Activated naive CD4-positive, alpha-beta T cell treated with anti-CD3 and anti-CD28 coated beads, Interleukin-2, amount 10 ng/mL, durations not matched to agents 7 days and 5 days (primary cell): ENCODE measurements at places on chromosomes 7 and 10.

DNA sequence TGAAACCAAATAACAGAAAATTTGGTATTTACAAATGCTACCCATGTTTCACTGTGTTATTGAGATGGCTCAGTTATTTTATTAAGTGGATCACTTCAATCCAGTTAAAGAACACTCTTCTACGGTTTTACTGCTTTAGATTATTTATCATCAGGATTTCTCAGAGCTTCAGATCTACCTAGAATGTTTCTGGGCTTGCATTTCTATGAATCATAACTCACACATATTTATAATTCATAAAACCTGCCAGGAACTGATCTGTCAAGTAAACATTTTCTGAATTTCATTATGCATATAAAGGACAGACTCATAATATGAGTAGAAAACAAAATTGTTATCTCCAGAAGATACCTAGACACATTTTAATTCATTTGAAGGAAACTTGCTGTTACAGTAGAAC is 1172.3 kb upstream of the LRRTM3 start:
- DNase-seq, result no peak

- DNase-seq, result no peak
Measured at GRCh38 chr7:127824682-127825081, 172.7 kb downstream of the SND1 start.

- peak; percentile 42 for DNase-seq
Measured at GRCh38 chr10:132186488-132187429, at the start of gene DPYSL4. Gene DPYSL4, plus strand, starts transcription at chr10:132186948. Its CDS starts 116 bp downstream, at chr10:132187064.

DNA sequence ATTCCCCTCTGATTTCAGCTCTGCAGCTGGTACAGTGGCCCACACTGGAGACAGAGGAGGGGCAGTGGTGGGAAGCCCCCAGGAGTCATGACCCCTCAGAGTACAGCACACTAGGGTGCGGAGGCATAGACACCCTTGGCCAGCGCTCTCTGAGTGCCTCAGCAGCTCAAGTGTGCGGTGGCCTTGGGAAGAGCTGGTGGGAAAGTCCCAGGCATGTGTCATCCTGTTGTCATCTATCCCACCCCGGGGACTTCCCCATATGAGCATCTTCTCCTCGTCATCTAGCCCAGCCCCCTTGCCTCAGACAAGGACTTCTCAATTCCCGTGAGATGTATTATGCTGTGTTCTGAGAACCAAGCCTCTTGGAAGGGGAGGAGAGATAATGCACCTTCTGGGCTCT is 15.6 kb upstream of the PPIF start:
- DNase-seq, result peak; percentile 79

GRCh38 chr7:33650828-33651227 is 254.5 kb upstream of the BMPER start:
- no peak for DNase-seq

DNA sequence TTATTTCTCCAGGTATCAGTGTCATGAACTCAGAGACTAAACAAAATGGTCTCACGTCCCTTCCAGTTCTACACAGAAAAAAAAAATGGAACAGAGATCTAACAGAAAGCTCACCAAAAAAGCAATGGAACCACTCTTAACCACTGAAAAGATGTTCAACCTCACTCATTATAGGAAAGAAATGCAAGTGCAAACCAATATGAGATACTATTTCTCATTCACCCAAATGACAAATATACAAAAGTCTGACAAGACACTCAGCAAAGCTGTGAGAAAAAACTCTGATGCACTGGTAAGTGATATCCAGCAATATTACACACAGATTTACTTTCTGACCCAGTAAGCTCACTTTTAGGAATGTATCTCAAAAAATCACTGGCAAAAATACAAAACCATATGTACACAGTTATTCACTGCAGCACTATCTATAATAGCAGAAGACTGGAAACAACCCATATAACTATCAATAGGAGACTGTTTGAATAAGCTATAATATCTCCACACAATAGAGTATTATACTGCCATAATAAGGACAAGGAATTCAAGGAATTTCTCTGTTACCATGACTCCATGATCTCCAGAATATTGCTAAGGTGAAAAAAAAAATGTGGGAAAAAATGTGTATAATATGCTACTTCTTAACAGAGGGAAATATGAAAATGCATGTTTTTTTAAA is 36.6 kb downstream of the ABI1 start:
- no peak for DNase-seq

GRCh38 chr7:97118306-97118917 is 914 bp downstream of the SDHAF3 start:
- no peak for DNase-seq

DNA sequence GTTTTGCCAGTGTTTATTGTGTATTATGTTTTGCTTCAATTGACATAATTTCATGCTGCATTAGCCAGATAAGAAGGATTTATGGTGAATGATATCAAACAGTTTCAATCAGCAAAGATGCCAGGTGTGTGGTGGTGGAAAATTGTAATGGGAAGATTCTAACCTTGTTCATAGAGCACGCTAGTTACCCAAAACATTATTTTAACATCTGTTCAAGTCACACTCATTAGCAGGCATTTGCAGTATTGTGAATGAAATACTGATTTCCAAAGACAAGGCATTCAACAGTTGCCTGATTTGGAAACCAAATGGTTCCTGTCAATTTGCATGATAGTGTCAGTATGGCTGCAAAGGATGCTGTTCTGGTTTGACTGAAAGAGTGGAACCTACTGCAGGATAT is 129.7 kb downstream of the EPC1 start:
- DNase-seq, result no peak

DNA sequence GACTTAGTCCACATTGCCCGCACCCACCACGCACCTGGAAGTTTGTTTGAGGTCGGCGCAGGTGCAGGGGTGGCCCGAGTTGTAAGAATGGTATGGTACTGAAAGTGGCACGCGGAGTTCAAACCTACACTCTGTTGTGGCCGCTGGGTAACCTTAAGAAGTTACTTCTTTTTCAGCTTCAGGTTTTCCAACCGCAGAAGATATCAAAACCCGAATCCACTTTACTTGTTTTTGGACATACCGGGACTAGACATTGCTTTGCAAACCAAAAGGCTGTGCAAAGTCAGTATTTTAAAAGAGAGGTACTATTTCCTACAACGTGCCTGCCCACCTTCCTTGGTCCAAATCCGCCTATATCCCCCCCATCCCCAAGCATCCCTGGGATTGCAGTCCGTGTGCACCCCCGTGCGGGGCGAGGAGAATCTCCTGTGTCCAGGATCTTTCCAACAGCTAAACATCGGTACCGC is 1.0 kb downstream of the IGFBP3 start:
- DNase-seq, result no peak

DNA sequence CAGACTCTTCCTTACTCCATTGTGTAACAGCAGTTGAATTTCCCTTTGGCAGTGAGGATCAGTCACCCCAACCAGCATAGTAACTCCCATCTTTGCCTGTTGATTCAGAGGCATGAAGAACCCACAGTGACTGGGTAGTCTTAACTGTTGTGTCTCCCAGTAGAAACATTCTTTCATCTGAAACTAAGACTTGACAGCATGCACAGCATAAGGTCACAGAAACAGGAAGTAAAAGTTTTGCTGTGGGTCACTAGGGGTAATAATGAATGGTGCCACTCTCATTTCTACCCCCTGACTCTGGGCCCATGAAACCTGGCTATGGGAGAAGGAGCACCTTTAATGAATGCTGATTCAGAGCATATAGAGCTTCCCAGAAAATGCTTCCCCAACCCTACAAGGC is 8.3 kb upstream of the FRMPD2 start:
- no peak for DNase-seq

GRCh38 chr10:68095153-68095552 is 14.1 kb upstream of the MYPN start:
- no peak for DNase-seq

- DNase-seq, result peak; percentile 59
Measured at GRCh38 chr10:14822879-14823755, 14.7 kb downstream of the CDNF start.

DNA sequence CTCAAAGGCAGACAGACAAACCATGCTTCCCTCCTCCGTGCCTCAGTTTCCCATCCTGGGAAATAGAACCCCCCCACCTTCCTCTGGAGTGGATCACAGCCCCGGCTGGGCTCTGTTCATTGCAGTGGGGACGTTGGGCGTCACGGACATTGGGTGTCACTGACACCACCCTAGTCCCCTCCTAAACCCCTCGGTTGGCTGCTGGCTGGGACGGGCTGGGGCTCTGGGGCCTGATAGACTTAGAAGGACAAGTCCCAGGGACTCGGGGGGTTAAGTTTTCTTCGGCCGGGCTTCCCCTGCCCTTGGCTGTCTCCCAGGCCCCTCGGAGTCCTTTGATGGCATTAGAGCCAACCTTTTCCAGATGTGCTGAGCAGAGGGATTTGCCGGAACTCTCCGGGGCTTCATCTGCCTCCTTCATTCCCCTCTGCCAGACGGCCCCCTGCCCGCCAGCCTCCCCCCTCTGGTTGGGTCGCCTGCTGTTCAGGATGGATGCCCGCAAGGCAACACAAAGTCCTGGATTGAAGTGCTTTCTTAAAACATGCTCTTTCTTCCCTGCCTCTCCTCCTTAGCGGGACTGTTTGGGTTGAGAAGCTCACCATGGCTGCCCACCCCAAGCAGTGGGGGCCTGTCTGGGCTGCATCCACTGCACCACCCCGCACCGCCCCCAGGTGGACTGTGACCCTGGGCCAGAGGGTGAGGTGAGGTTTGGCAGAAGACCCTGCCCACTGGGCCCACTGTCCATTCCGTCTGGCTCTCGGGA is 73.0 kb downstream of the COL26A1 start:
- no peak for DNase-seq

- no peak for DNase-seq
Measured at GRCh38 chr10:100372415-100373297, 25.6 kb downstream of the SCD start.

GRCh38 chr10:114265392-114266053 is 26.5 kb downstream of the VWA2 start:
- DNase-seq, result no peak

GRCh38 chr10:106513352-106513771 is 651.1 kb downstream of the SORCS1 start:
- no peak for DNase-seq
